Tibial artery (tissue), 4 donors: ENCODE measurements at places on chromosomes 12 and 14.

DNA sequence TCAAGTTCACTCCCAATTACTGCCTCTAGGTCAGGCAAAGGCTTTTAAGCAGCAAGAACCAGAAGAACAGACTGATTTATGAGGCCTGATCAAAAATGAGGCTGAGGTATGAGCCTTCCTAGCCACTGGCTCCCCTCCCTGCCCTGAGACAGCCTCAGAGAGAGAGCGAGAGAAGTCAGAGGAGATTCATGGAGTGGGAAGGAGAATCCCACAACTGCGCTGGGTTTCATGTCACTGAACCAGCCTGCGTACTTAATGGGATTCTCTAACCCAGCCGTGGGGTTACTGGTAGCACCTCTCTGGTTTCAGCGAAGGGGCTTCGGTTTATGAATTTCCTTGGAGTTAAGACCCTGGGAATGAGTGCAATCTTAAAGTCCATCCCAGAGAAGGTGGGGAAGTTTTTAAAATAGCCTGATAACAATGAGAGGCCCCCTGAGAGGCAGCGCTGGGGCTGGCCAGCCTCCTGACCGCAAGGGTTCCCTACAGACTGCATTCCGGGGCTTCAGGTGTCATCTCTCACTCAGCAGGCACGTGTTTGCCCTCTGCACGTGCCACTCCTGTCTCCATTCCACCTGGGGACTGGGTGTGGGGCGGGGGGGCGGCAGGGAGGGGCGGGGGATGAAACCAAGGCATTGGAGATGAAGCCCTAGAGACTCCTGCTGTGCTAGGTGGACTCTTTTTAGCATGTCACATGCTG, 6.1 kb upstream of the GPRC5A start:
- no peak for DNase-seq

GRCh38 chr12:59649203-59649602, 53.4 kb downstream of the SLC16A7 start:
- DNase-seq, result no peak

DNA sequence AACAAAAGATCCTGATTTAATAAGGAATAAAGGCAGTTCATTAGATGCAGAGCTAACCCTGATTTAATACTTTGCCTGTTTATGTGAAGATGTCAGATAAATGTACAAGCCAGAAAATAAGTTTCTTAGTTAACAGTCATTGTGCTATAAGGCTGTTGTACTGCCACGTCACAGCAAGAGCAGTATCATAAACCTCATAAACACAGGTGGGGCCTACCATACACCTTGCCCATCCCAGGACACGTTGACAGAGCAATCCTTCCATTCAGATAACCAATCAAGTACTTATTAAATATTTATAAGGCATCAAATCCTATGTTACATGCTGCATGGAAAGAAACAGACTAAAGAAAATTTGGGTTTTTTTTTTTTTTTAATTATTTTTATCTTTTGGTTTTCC, 36.5 kb downstream of the SINHCAF start:
- no peak for DNase-seq

GRCh38 chr12:104751120-104751519, 207.0 kb downstream of the SLC41A2 start:
- DNase-seq, result no peak

DNA sequence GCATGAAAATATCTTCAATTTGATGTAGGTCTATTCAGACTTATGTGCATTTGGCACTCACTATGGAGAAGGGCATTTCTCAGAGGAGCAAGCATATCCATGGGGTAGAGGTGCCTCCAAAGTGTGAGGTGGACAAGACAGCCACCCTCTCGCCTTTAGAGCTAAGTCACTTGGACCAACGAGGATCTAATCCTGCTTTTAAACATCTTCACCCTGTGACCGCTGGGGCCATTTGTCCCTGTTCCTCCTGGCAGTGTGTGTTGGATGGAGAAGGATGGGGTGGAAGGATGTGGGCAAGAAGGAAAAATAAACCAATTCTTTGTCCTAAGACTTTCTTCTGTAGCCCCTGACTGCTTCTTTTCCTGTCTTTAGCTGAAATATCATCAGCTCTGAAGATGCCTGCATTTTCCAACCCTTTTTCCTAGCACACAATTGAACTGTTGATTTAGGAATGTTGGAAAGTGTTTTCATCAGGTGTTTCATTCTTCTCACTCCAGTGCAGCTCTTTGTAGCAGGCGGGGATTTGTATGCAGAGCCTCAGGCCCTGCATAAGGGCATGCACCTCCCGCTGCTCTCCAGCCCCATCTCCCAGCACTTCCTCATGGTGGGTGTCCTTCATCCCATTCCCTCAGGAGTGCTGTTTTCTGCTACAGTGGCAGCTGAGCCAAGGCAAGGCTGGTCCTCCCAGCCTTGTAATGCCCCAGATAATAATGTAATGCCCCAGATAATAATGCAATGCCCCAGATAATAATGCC, 5.3 kb downstream of the FGF6 start:
- DNase-seq, result no peak

DNA sequence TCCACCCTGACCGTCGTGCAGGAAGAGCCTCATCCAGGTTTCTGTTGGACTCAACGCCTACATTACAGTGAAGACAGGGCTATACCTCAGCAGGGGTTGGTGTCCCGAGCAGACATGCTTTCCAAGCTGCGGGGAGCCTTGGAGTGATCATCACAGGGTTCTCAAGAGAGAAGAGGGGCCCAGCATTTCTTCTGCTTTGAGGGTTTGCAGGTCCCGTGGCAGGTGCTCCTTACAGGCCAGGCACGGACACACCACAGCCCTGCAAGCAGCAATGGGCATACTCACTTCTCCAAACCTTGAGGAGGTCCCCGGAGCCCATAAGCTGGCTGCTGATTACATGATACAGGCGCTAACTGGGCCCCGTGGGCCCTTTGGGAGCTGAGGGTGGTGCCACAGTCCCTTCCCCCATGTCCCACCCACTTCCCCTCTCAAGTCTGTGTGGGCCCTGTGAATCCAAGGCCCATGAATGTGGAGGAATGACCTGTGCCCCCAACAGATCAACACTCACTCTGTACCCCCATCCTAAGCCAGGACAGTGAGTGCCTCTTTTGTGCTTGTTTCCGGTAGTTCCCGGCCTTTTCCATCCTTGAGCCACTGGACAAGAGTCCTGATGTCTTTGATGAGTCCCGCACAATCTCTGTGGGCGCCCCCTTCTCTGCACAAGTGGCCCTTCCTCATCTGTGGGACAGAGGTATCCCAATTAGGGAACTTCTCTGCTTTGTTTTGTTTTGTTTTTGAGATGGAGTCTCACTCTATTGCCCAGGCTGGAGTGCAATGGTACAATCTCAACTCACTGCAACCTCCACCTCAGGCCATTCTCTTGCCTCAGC, 1.1 kb downstream of the AQP2 start:
- no peak for DNase-seq

GRCh38 chr12:131507094-131507493, 203.8 kb upstream of the SFSWAP start:
- no peak for DNase-seq

DNA sequence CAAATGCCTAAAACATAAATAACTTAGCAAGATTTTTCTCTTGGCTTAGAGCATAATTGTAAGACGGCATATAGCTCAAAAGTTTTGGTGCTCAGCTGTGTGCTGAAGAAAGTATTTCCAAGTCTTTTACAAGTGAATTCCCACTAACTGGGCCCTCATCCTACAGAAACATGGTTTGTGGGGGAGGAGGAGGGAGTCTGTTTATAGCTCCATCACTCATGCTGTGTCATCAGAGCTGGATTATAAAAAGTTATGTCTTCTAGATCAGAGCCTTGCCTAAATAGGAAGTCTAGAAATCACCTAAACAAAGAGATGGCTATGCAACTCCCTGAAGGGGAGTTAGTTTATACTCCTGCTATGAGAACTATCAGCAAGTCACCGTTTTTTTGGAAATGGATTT, 65.9 kb upstream of the OTOGL start:
- no peak for DNase-seq

DNA sequence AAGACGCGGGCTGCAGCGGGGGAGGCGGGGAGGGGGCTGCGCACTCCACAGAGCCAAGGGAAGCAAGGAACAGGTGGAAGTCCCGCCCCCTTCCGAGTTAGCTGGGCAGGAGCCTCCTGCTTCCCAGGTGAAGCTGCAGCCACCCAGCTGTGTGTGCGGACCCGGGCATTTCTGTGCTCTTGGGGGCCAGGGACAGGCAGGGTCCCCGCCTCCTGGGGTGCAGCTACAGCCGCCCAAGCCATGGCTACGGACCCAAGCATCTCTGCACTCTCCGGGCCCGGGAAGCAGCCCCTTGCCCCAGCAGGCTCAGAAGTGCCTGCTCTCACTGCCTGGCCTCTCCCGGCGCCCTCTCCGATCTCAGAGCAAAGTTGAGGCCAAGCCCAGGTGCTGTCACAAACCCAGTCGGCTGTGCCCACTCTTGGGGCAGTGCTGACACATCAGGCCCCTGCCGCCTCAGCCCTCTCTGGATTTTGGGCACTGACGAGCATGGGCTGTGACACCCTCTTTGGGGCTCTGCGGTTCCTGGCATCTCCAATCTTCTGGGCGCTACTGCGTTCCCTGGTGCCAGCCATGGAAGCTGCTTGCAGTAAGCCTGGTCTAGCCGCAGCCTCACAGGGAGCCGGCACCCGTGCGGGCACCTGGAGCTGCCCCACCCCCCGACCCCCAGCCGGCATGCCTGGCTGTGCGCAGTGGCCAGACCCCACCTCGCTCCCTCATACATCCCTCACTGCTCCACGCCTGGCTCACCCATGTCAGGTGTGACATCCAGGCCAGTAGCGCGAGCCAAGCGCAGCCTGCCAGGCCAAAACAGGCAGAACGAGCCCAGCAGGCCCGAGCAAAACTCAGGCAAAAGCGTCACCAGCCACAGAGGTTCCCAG, 8.5 kb upstream of the MGAT4C start:
- DNase-seq, result no peak

DNA sequence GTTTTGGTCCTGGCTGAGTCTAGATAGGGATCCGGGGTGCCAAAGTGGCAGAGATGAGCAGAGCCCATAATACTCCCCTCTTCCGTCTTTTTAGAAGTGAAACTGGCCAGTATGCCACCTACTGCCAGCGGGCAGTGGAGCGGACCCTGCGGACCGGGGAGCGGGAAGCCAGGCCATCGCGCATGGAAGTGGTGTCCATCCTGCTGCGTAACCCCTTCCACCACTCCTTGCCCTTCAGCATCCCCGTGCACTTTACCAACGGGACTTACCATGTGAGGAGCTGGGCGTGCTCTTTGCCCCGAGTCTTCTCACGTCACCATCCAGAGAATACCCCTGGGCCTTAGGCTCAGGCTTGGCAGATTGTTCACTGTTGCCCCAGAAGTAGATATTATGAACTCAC, 21.0 kb downstream of the PIGH start:
- DNase-seq, result peak; percentile 53

DNA sequence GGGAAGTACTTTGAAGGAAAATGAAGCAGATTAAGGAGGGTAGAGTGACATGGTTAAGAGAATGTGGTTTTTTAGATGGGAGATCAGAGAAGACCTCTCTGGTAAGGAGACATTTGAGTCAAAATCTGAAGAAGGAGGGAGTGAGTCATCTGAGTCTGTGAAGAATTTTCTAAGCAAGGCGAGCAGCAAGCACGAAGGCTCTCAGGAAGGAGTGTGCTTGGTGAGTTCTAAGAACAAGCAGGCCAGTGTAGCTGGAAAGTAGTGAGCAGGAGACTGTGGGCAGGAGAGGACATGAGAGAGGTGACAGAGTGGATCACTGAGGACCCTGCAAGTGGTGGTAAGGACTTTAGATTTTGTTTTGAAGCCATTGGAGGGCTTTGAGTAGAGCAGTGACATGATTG, 76.3 kb upstream of the FUT8 start:
- DNase-seq, result no peak

DNA sequence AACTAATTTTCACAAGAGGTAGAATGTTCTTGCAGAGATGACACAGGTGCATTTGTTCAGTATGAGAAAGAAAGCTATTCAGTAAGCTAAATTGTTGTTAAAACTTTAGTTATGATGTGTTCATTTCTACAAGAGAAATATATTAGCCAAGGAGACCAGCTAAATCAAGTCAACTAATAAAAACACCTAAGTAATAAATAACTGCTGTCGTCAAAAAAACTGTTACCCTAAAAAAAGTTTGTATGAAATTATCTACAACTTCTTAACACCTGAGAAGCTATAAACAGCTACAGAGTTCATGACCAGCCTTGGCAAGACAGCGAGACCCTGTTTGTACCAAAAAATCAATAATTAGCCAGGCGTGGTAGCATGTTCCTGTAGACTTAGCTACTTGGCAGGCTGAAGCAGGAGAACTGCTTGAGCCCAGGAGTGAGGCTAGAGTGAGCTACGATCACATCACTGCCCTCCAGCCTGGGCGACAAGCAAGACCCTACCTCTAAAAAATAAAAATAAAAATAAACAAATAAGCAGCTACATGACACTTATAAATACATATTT, 67.6 kb upstream of the AP4S1 start:
- no peak for DNase-seq

DNA sequence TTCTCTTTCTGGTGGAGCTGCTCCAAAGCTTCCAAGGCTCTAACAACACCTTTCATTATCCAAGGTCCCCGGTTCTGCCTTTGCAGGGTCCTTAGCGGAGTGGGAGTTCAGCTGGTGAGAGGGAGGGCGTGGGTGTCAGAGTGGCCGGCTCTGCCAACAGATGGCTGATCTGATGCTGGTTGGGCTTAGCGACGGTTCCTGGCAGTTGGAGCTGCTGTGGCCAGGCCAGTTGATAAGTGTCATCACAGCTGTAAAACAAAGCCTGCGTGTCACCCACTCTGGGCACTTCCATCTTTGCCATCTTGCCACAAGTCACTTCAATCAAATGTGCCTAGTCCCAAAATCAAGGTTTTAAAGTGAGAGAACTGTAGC, 36.3 kb downstream of the RIN3 start:
- peak; percentile 85 for DNase-seq

DNA sequence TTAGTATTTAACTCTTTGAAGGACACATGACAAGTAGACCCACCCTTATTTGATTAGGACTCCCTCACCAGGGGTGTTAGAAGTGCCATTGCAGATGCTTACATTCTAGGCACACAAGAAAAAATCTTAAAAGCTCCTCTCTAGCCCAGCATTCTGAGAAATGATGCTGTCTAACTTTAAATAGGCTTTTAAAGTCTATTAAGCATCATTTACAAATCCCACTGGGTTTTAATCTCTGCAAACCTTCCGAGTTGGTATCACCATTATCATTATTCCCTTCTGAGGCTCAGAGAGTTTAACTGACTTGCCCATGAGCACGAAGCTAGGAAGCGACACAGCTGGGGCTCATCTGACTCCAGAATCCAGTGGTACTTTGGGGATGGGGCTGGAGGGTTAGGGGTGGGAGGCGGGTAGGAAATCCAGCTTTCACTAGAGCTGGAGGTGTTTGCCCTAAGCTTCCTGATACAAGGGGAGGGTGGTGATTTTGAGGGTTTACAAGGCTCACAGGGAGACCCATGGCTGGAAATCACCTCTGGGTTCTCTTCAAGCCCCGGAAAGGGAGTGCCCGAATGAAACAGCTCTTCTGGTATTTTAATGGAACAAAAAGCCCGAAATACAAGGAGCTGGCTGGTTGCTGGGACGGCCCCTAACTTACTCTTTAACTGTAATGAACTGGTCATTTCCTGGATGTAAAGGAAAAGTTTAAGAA, 109.2 kb upstream of the FUT8 start:
- DNase-seq, result no peak
